ENCODE measurements at places on chromosomes 5 and 9.

DNA sequence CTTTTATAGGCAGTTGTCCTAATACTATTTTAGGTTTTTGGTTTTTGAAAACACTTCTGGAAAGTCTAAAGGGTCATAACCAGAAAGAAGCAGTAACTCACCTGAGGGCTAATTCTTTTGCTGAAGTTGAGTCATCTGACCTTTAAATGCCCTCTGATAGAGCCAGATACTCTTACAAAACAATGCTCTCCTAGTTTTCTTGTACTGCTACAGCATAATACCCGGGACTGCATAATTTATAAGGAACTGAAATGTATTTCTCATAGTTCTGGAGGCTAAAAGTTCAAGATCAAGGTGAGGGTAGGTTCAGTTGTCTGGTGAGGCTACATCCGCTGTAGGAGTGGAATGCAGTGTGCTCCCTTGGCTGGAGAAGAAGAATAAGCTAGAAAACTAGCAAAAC, 670.3 kb downstream of the TLE4 start:
- no peak overlapping the region for H3K27ac ChIP-seq
- no peaks in the 10 kb centered on the region for H3K4me1 ChIP-seq
- no peak overlapping the region for H3K4me3 ChIP-seq
- no peaks in the 10 kb centered on the region for H3K27me3 ChIP-seq
- H3K36me3 ChIP-seq: no peaks in the 10 kb centered on the region
- DNase-seq: no peak

- no peak overlapping the region for H3K27ac ChIP-seq
- peaks cover 83% of the 10 kb centered on the region for H3K36me3 ChIP-seq
- DNase-seq: no peak
Measured at GRCh38 chr5:141574122-141574510, 44.7 kb downstream of the DIAPH1 start.

DNA sequence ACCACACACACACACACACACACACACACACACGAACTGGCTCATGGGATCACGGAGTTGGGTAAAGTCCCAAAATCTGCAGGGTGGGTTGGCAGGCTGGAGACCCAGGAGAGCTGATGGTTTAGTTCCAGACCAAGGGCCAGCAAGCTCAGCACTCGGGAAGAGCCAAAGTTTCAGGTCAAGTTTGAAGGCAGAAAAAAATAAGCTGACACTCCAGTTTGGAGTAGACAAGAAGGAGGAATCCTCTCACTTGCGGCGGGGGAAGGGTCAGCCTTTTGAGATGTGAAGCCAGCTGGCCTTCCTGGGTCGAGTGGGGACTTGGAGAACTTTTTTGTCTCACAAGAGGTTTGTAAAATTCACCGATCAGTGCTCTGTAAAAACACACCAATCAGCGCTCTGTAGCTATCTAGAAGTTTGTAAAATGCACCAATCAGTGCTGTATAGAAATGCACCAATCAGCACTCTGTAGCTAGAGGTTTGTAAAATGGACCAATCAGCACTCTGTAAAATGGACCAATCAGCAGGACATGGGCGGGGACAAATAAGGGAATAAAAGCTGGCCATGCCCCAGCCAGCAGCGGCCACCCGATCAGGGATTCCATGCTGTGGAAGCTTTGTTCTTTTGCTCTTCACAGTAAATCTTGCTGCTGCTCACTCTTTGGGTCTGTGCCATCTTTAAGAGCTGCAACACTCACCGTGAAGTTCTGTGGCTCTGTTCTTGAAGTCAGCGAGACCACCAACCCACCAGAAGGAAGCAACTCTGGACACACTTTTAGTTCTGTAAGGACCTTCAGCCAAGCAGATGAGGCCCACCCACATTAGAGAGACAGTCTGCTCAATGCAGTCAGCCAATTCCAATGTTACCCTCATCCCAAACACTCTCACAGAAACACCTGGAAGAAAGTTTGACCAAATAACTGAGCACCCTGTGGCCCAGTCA, 37.8 kb upstream of the UNC5A start:
- no peak overlapping the region for H3K27ac ChIP-seq
- H3K27me3 ChIP-seq: no peaks in the 10 kb centered on the region
- H3K4me3 ChIP-seq: no peak overlapping the region
- DNase-seq: peak; percentile 81

GRCh38 chr5:145906401-145906800, 30.0 kb upstream of the SH3RF2 start:
- no peak overlapping the region for H3K27ac ChIP-seq
- no peak overlapping the region for H3K4me3 ChIP-seq
- H3K36me3 ChIP-seq: no peaks in the 10 kb centered on the region
- no peak for DNase-seq
- H3K27me3 ChIP-seq: no peaks in the 10 kb centered on the region

DNA sequence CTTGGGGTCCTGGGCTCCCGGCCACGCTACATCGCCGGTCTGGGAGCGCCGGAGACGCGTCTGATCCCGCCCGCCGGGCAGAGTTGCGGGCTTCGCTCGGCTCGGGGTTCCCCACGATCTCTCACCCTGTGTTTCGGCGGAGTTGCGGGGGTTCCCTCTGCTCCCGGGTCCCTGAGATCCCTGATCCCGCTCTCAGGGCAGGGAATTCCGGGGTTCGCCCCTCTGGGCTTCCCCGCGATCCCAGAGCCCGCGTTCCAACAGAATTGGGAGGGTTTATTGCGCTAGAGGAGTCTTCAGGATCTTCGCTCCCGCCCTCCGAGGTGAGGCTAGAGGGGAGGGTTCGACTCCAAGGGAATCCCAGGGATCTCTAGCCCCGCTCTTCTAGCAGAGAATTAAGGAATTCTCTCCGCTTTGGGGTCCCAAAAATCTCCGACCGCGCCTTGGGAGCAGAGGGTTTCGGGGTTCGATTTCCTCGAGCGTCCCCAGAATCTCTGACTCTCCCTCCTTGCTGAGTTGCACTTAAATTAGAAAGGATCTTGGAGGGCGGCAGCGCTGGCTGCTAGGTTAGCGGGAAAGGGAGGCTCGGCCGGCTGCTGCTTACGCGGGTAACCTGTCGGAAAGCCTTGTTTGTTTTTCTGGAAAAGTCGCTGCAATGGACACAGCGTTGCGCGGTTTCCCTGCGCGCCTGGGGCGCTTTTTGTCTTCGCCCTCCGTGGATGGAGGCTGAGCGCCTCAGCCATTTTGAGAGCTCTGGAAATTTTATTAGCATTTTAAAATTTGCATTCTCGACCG, 1.3 kb downstream of the DMRT1 start:
- H3K27ac ChIP-seq: no peak overlapping the region
- no peaks in the 10 kb centered on the region for H3K27me3 ChIP-seq
- no peak for DNase-seq
- no peak overlapping the region for H3K4me3 ChIP-seq
- H3K4me1 ChIP-seq: peaks cover 7% of the 10 kb centered on the region
- H3K36me3 ChIP-seq: no peaks in the 10 kb centered on the region

GRCh38 chr5:146947181-146947941, 68.8 kb upstream of the PPP2R2B start:
- H3K27me3 ChIP-seq: no peaks in the 10 kb centered on the region
- H3K4me3 ChIP-seq: no peak overlapping the region
- DNase-seq: no peak

GRCh38 chr5:95390812-95391492, at the start of gene FAM81B:
Gene FAM81B, plus strand, starts transcription at chr5:95391366. Its CDS starts 24 bp downstream, at chr5:95391390.
- H3K4me1 ChIP-seq: no peaks in the 10 kb centered on the region
- no peak for DNase-seq
- H3K4me3 ChIP-seq: no peak within 1 kb of the TSS
- H3K36me3 ChIP-seq: no peaks in the 10 kb centered on the region
- no peaks in the 10 kb centered on the region for H3K27me3 ChIP-seq
- no peak within 1 kb of the TSS for H3K27ac ChIP-seq

- no peak overlapping the region for H3K27ac ChIP-seq
- H3K27me3 ChIP-seq: no peaks in the 10 kb centered on the region
- DNase-seq: no peak
- H3K36me3 ChIP-seq: peaks cover 8% of the 10 kb centered on the region
Measured at GRCh38 chr9:97594381-97594921, 38.7 kb downstream of the TSTD2 start.

GRCh38 chr5:139763280-139763929, 32.2 kb upstream of the PSD2 start:
- no peak overlapping the region for H3K4me3 ChIP-seq
- DNase-seq: no peak
- H3K36me3 ChIP-seq: no peaks in the 10 kb centered on the region
- H3K27ac ChIP-seq: no peak overlapping the region

- peaks cover 70% of the 10 kb centered on the region for H3K4me1 ChIP-seq
- no peaks in the 10 kb centered on the region for H3K27me3 ChIP-seq
- DNase-seq: no peak
- H3K36me3 ChIP-seq: no peaks in the 10 kb centered on the region
- H3K4me3 ChIP-seq: no peak overlapping the region
Measured at GRCh38 chr5:95861864-95862561, 39.5 kb upstream of the GLRX start.

GRCh38 chr9:100425758-100426157, 1.2 kb upstream of the MSANTD3 start:
- no peaks in the 10 kb centered on the region for H3K27me3 ChIP-seq
- DNase-seq: no peak
- H3K4me3 ChIP-seq: no peak overlapping the region
- peaks cover 34% of the 10 kb centered on the region for H3K4me1 ChIP-seq
- H3K27ac ChIP-seq: no peak overlapping the region
- no peaks in the 10 kb centered on the region for H3K36me3 ChIP-seq

GRCh38 chr5:91884036-91884435, 500.9 kb upstream of the ARRDC3 start:
- no peak overlapping the region for H3K27ac ChIP-seq
- H3K4me1 ChIP-seq: no peaks in the 10 kb centered on the region
- no peaks in the 10 kb centered on the region for H3K36me3 ChIP-seq
- H3K27me3 ChIP-seq: no peaks in the 10 kb centered on the region
- H3K4me3 ChIP-seq: no peak overlapping the region

- peaks cover 11% of the 10 kb centered on the region for H3K4me1 ChIP-seq
- H3K36me3 ChIP-seq: no peaks in the 10 kb centered on the region
- DNase-seq: no peak
- H3K4me3 ChIP-seq: no peak overlapping the region
- H3K27ac ChIP-seq: peak overlapping the region; percentile 50
Measured at GRCh38 chr5:57751710-57752109, 269.1 kb upstream of the ACTBL2 start.

DNA sequence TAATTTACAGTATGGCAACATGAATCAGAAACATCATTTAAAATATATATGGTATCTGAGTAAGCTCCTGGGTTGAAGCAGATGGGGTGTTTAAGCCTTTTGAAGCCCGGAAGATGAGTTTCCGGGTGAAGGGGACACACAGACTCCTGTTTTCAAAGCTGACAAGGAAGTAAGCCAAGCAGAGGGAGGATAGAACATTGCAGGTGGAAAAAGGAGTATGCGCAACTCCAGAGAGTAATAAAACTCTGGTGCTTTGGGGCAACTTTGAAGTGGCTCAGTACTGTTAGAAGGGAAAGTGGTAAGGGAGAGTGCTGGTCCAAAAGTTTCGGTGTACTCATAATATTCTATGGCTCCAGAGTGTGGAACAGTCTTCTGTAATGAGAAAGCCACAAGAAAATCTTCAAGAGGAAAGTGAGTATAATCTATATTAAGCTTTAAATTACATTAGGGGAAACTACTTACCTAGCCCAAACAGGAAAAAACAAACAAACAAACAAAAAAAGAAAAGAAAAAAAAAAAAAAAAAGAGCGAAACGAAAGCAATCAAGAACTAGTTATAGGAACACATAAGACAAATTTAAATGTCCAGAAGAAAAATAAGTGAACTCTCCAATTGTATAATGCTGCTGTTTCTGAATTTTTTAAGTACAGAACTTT, 2.3 kb upstream of the ST8SIA4 start:
- H3K36me3 ChIP-seq: no peaks in the 10 kb centered on the region
- no peak overlapping the region for H3K27ac ChIP-seq
- peaks cover 30% of the 10 kb centered on the region for H3K4me1 ChIP-seq
- H3K27me3 ChIP-seq: no peaks in the 10 kb centered on the region
- H3K4me3 ChIP-seq: no peak overlapping the region
- DNase-seq: no peak

DNA sequence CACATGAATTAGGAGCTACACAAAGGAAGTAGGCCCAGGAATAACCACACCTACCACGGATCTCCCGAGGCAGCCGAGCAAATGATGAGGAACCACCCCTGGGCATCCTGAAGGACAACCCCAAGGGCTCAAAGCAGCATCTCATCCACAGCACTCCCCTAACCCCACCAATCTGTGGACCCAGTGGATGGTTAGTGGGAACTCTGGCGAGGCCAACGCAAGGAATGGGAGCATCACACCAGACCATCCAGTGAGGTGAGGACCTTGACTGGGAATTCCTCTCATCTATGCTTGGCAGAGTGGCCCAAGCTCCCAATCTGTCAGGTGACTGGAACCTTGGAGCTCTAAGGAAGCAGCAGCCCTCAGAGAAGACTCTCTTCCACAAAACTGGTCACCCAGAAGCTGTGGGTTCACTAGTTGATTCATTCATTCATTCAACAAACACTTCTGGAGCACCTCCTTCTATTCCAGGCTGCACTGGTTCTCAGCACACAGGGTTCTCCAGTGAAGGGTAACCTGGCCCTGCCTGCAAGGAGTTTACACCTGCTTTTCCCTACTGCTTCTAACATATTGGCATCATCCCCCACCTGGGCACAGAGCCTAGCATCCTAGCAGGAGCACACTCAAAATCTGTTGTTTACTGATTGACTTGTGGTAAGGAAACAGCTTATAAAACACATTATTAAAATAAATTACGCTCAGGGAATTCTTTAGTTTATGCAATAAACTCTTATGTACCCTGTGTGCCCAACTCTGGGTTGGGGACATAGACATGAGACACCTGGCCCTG, 4.9 kb downstream of the ACSL6 start:
- H3K4me3 ChIP-seq: no peak overlapping the region
- H3K27me3 ChIP-seq: peaks cover 1% of the 10 kb centered on the region
- H3K36me3 ChIP-seq: no peaks in the 10 kb centered on the region
- no peak for DNase-seq
- H3K27ac ChIP-seq: no peak overlapping the region

DNA sequence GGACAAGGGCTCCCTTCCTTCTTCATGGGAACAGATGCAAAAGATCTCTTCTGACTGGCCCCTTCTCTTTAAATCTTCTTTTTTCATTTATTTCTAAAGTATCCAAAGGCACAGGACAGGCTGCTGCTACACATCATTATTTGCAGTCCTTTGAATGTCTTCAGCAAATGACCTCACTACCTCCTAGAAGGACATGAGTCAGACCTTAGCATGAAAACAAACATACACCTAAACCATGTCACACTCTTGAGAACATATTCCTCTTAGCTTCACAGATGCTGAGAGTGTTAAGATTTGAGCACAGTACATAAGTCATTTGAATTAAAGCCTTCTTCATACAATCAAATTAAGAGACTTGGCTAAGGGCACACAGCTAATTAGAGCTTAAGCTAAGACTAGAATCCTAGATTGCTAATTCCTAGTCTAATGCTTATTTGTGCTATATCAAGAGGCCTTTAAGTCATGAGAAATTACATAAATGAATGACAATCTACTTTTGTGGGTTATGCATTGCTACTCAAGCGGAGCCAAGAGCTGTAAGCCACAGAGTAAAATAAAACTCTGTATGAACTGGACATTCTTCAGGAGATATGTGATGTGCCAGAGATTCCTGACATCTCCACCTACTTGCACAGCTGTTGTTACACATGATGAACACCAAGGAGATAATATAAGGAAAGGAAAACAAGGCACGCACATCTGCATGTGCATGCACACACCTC, 109.1 kb upstream of the PTGER4 start:
- H3K36me3 ChIP-seq: no peaks in the 10 kb centered on the region
- DNase-seq: no peak
- no peak overlapping the region for H3K27ac ChIP-seq

Data from vagina (tissue), 2 donors.